Panc1 (cell line): ENCODE measurements at places on chromosomes 4 and X.

GRCh38 chr4:70704931-70705182 lies 16.5 kb downstream of the UTP3 start:
- DNase-seq, result no peak

DNA sequence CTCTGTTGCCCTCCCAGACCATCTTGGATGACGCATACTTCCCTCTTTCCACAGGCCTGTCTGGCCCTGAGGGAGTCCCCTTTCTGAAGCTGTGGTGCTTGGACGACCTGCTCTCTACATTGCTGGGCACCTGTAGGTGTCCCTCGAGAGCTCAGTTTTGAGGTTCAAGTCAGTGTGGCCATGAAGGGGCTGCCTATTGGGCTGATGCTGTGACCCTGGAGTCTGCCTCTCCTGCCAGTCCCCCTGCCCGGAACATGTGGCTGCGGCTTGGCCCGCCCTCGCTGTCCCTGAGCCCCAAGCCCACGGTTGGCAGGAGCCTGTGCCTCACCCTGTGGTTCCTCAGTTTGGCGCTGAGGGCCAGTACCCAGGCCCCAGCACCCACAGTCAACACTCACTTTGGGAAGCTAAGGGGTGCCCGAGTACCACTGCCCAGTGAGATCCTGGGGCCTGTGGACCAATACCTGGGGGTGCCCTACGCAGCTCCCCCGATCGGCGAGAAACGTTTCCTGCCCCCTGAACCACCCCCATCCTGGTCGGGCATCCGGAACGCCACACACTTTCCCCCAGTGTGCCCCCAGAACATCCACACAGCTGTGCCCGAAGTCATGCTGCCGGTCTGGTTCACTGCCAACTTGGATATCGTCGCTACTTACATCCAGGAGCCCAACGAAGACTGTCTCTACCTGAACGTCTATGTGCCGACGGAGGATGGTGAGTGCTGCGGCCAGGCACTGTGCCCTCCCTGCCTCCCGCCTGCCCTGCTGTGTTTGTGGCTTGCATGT lies 3.0 kb downstream of the NLGN3 start:
- no peak for DNase-seq

GRCh38 chr4:122038896-122039295 lies 87.0 kb upstream of the TRPC3 start:
- DNase-seq, result no peak

DNA sequence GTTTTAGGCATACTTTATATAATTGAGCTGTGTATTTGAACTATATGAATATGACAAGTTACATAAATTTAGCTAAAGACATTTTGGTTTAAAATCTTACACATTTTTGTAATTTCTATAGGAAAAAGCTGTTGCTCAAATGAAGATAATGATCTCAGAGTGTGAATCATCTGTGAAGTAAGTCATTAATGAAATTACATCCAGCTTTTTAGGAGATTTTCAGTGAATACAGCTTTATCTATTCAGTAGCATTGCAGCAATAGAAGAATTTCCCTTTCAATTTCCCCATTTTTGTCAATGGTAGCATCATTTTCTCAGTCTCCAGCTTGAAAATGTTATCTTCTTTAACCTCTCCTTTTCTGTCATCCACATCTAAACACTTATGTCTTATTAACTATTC lies 59.5 kb downstream of the CEP135 start:
- no peak for DNase-seq

- DNase-seq, result no peak
Measured at GRCh38 chrX:153974726-153975286, 2.3 kb downstream of the TMEM187 start.

DNA sequence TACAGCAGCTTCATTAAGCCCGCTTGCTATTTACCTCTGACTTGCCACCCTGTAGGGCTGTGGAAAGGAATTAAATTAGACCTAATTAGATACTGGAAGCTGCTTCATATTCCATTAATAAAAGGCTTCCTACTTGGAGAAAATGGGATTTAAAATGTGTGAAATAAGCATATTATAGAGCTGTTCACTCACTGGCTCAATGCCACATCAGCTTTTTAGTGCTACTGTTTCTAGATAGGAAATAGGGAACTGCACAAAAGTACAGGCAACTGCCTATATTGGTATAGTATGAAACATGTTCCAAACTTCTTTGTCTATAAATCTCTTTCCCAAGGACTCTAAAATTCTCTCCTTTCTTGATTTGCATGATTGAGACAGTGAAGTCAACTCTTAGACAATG lies 407.9 kb upstream of the AADAT start:
- DNase-seq, result no peak

- DNase-seq, result peak; percentile 33
Measured at GRCh38 chr4:88592600-88593448, 544 bp downstream of the HERC3 start.

DNA sequence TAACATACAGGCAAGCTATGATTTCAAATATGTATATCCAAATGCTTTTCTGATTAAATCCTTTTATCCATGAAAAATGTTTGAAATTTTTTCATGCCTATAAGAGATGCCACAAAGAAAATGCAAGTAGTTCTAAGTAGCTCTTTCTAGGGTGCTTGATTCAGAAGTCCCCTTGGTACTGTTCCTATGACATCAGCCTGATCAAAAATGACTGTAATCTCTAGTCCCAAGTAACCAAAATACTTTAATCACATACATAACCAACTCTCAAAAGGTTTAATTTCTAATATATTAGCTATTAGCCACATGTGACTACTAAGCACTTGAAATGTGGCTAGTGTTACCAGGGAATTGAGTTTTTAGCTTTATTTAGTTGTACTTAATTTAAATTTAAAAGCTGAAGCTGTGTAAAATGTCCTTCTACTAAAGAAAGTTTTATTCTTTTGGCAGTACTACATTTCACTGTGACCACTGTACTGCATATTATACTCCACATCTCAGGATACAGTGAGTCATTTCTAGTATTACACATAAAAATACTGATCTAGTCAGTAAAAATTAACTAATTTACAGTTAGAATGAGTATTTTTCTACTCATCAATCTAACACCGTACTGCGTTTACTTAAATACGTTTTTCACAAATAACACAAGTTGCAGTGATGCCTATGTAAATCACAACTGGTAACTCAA lies 33.9 kb downstream of the FBXW7 start:
- no peak for DNase-seq

- DNase-seq, result no peak
Measured at GRCh38 chrX:63327788-63328187, 23.3 kb downstream of the SPIN4 start.

DNA sequence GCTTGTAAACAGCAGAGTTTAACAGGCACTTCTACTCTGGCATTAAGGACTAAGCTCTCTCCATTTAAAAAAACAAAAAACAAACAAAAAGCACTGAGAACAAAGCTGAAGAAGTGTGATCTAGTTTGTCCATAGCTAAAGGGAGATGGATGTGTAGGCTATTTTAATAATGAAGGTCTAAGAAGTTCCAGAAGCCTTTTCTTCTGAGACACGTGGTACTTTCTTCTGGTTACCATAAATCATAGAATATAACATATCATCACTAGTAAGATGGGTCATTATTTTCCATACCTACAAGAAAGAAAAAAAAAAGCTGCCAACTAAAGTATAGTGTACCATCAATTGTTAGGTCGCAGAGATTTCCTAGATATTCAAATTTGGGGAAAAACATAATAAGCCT lies 722 bp upstream of the NBDY start:
- no peak for DNase-seq

- no peak for DNase-seq
Measured at GRCh38 chr4:108877821-108878220, 115.0 kb upstream of the ETNPPL start.

DNA sequence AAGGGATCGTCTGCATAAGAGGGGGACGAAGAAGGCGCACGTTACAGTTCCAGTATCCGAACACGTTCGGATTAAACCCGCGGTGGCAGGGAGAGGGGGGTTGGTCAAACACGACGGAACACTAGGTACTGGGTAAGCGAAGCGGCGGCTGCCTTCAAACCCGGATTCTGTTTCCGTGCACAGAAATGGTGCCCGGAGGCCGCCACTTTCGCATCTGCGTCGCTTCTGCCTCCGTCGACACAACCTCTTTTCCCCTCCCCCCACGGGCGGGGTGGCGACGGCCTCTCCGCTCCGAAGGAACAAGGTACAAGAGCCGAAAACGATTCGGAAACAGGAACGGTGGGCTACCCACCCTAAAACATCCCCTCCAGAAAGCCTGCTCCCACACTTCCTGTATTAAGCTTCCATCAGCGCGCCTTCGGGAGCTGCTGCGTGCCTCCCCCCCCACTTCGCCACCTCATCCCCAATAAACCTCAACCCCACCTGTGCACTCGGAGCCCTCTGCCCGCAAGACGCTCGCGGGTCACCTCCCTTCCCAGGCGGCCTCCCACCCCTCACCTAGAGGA lies 667 bp downstream of the G3BP2 start:
- no peak for DNase-seq

- no peak for DNase-seq
Measured at GRCh38 chr4:139007640-139008039, 7.9 kb upstream of the NOCT start.

DNA sequence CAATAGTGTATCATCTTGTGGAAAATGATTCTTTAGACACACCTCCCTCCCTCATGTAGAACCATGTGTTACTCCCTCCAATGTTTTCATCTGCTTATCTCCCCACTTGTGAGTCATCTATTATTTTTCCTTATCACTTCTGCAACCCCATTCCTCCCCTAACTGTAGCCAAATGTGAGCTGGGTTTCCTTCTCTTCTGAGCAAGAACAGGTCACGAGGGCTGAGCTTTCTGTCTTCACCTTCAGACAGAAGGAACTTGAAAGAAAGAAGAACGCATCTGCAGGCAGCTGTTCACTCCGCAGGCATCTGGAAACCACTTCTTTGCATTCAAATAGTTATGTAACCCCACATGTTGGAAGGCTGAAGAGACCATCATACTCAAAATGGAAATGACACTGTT lies 1.8 kb downstream of the PPP1R2C start:
- no peak for DNase-seq

DNA sequence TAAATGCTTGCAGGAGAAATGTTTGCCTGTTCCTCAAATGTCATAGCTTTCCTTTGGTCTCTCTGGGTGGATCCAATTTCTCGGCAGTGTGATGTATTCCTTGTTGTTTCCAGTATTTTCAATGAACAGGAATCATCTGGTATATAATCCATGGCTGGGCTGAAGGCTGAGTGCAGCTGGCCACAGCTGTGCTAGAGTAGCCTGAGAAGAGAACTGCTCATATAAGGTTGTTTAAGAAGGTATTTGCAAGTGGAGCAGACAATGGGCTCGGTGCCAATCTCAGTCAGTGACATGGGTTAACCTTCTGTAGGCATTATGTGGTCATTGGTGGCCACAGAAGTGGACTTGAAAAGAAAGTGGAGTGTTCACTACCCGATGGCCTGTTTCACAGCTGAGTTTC lies 390.3 kb downstream of the SPRY1 start:
- DNase-seq, result no peak

DNA sequence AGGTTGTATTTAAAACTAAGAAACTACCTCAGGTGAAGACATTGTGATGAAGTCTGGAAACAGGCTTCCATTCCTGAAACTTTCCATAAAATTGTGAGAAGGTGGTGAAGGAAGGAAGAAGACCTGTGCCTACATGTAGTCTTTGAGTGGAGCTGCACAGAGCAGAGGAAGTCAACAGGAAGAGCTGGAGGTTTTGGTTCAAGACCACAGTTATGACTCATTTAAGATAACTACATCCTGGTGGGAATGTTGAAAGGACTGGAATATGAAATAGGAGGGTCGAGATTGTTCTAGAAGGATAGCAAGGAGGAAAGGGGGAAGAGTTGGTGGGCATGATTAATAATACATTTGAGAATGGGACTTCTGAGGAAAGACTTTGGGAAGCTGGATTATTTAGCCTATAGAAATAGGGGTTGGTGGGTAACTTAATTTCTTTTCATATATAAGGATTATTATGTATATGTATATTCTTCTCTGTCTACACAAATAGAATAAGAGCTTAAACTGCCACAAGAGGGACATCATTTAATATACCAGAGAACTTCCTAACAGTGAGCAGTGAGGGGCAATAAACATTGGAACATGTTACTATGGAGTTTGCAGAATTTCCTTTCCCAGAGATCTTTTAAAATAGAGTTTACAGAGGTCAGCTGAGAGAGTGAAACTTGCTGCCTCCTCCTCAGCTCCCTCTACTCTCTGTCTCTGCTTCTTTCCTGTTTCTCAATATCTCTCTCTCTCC lies 23.5 kb downstream of the AWAT2 start:
- DNase-seq, result no peak

GRCh38 chrX:152635941-152636340 lies 1.8 kb upstream of the GABRQ start:
- peak; percentile 36 for DNase-seq

DNA sequence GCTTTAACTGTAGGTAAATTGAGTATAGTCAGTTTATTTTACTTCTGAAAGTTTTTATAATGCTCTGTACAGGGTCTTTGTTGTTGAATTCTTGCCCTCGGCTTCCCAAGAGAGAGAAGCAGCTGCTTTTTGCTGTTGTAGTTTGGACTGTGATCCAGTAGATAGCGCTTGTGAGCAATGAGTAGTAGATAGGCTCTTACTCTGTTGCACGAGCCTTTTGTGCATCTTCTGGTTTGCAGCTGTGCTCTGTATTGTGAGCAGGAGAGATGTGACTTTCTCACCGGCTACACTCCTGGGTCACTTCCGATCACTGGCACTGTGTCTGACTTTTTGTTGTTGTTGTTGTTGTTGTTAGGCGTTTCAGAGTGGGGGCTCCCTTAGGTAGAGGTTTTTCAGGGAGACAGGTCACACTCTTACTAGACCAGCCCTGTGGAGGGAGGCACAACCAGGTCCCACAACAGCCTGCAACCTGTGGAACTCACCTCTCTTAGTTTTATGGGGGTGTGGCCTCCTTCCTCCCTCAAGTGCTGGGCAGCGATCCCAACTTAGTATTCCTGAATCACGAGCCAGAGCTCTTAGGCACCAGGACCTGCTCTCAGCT lies 822.1 kb upstream of the GALNTL6 start:
- DNase-seq, result peak; percentile 13

DNA sequence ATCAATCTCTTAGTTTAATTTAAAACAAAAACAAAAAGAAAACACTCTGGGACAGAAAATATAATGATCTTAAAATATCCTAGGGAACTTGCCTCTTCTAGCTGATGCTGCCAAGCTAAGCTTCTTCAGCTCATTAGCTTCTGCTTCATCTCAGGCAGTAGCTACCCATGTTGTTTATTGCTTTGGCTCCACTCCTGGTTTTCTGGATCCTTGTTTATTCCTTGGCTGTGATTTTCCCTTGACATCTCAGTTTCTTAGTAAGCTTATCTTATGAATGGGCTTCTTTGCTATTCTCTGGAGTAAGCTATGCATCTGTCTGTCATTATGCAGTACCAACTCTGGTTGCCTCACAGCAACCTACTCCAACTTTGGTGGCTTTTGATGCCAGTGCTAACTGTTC lies 5.1 kb upstream of the MTHFD2L start:
- no peak for DNase-seq

DNA sequence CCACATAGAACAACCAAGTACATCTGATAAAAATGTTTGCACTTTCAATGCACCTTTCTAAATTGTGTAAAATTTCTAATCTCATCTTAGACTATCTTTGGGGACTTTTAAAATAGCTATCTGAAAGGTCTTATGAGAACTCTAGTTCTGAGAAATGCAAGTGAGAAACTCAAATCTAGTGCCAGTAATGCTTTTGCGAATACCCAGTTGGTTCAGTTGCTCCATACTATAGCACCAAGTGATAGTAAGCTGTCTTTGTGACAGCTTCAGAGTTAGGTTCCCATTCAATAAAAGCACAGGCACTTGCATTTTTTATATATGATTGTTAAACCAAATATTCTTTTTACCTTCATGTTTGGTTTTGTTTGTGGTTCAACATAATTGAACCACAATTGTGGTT lies 4.5 kb upstream of the ITM2A start:
- DNase-seq, result no peak

- DNase-seq, result no peak
Measured at GRCh38 chr4:80201252-80202151, 4.2 kb downstream of the PRDM8 start.
